ENCODE measurements at places on chromosomes 1 and 21.

- no peak for DNase-seq
These were observed 29.7 kb upstream of the MARK1 start for GRCh38 chr1:220498188-220498587.

DNA sequence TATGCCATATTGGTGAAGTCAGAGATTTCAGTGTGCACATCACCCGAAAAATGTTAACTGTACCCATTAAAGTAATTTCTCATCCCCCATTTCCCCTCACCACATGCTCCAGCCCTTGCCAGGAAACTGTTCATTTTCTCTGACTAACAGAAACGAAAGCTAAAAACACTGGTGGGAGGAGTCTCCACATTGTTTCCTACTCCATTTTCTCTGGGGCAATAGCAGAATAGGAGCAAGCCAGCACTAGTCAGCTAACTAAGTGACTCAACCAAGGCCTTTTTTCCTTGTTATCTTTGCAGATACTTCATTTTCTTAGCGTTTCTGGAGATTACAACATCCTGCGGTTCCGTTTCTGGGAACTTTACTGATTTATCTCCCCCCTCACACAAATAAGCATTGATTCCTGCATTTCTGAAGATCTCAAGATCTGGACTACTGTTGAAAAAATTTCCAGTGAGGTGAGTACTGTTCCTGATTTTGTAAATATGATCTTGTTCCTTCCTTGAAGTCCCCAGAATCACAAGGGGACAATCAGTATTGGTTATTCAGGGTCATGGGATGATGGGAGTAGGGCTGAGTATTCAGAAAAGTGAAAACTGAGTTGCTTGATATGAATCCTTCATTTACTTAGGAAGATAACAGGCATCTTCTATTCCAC, at the start of gene IFI16:
Gene IFI16 (plus strand): TSS at position 204 of the 658 bp plus-strand sequence. CDS start 4,774 bp downstream, outside the sequence.
- no peak for DNase-seq

DNA sequence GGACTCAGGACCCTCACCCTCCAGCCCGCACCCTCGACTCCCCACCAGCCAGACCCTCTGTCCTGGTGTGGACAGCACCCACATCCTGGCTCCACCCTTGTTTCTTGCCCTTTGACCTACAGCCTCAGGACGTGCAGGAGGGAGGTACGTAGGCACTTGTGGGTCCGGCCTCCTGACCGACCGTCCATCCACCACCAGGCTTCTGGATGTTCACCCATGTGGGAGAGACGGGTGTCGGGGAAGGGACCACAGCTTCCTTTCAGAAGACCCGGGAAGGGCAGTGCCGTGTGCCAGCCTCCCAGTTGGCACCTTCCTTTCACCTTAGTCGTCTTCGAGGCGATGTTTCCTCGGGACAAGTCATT, 61.4 kb downstream of the PRKCZ start:
- no peak for DNase-seq

DNA sequence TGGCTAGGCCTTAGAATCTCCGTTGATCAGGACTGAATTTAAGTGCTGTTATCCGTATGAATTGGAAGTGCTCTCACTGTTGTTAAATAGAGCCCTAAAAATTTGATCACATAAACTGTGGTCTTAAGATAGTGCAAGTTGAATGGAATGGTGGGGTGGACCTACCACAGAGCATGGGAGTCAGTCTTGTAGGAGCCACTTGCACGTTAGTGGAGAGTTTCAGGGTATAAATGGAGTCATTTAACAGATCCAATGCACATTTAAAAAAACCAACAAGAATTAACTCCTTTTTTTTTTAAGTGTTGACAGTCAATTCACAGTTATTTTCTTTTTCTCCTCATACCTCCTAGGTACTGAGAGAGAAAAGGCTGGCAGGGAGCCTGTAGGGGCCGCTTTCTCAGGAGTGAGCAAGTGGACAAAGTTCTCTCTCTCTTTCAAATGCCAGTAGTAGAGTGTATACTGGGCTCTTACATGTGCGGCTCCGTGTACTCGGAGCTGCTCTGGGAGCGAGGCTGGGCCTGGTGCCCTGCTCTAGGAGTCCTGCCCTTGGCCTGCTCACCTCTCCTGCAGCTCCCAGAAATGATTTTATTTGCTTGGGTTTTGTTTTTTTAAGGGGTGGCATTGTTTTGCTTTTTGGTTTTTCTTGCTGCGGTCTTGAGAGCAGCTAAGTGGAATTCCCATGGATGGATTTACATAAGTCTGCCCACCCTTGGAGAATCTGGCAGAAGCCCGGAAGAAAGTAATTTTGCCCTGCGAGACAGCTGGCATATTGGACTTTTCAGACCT, 91.3 kb downstream of the ATP5PO start:
- no peak for DNase-seq

DNA sequence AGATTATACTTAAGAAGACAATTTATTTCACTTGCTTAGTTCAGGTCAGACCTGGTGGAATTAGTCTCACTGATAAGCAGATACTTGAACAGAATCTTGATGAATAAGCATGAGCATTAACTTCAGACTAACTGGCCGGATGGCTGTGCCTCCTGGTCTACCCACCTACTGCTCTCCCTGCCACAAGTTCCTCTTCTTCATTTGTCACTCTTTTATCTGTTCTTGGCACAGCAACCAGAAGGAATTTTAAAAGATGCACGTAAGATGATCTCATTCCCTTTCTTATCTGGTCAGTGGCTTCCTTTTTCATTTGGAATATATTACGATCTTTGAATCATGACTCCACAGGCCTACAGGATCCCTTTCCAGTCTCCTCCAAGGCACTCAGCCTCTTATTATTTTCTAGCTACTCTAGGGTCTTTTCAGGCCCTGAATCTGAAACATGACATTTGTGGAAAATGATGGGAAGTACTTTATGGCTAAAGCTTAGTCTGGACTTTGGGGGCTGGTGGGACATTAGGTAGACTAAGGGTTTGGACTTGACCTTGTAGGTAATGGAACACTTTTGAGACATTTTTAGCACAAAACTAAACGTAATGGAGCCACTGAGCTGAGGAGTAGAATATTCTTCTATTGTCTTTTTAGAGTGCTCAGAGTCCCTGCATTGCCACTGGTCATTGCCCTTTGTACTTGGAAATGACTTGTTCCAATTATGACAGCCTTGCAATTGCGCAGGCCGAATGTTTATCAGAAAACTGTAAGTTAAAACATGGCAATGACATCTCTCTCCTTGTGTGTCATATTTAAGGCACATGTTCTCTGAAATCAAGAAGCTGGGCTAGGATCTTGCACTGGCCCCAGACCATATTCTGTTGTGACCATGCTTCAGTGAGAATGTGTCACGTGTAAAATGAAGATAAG, 16.0 kb downstream of the ST6GALNAC3 start:
- no peak for DNase-seq

DNA sequence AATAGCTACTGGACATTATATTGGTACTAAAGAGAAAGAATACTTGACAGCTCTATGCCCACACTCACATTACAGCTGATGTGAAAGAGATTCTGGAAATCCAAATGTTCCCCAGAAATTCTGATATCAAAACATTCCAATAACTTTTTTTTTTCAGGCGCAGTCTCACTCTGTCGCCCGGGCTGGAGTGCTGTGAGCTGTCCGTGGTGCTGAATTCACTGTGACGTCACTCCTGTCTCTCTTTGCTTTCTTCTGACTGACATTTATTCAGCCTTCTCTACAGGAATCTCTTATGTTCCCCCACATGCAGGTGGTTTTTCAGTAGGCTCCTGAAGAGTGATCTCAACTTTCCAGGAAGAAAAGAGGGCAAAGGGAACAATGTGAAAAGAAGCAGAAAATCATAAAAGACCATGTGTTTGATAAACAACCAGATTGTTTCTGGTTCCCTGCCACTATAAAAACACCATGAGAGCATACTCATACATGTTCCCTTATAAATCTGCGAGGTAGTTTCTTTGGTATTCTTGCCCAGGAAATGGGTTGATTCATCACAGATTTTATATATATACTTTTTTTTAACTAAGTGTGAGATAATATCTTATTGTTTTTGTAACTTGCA, 6.2 kb downstream of the S100A7A start:
- no peak for DNase-seq

DNA sequence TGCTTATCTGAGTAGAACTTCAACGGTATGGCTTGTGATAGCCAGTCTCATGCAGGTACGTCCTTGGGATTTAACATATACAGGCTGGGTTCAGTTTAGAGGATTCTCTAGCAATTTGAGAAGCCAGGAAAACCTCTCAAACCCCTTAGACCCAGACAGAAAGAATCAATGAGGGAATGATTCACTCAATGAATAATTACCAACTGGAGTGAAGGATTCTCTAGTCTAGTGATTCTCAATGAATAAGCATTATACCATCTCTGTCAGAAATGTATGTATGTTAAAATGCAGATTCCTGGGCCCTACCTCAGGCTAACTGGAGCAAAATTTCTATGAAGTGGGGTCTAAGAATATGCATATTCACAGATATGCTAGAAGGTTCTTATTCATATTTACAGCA, 54.5 kb upstream of the APP start:
- no peak for DNase-seq

- DNase-seq, result peak; percentile 57
These were observed 37.2 kb downstream of the ETNK2 start for GRCh38 chr1:204114606-204115005.

- DNase-seq, result no peak
These were observed 86.1 kb downstream of the NPHP4 start for GRCh38 chr1:5906116-5906515.

GRCh38 chr1:20223106-20223505, 36.8 kb upstream of the PLA2G2C start:
- DNase-seq, result no peak

GRCh38 chr1:10561497-10561896, 86.7 kb downstream of the PEX14 start:
- no peak for DNase-seq

- no peak for DNase-seq
These were observed 716.2 kb upstream of the ZP4 start for GRCh38 chr1:238606896-238607295.

- no peak for DNase-seq
These were observed 24.8 kb downstream of the ZNHIT6 start for GRCh38 chr1:85683292-85684025.

DNA sequence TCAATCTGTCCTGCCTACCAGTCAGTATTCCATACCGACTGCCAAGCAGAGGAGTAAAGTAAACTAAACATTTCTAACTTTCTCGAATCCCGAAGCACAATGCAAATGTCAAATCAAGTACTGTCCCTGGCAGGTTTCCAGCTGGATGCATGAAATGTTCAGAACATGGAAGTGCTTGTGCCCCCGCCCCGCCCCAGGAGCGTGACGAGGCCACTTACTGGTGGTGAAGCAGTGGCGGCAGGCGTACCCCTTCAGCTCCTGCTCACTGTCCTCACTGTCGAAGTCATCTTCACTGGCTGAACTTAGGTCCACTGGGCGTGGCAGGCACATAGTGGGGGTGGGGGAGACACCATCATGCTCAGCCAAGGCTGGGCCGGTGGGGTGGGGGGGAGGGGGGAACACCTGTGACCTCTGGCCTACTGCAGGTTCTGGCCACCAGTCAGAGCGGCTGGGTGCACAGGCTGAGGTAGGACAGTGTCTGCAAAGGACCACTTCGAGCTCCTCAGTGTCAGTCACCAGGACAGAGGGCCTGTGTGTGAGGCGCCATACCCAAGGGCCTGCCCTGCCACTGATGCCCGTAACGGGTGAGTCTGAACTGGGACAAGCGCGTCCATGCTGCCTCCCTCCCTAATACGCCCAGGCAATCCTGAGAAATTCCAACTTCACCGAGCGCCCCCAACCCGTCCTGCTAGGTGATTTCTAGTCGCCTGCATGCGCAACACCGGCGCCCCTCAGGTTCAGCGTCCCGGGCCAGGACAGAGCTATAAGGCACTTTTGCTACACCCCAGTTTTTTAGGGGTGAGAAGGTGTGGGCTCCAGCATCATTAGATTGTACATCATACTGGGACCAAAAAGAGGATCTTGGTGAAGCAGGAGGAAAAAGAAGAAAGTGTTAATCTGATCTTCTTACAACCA, 46.9 kb downstream of the SLC45A1 start:
- no peak for DNase-seq

DNA sequence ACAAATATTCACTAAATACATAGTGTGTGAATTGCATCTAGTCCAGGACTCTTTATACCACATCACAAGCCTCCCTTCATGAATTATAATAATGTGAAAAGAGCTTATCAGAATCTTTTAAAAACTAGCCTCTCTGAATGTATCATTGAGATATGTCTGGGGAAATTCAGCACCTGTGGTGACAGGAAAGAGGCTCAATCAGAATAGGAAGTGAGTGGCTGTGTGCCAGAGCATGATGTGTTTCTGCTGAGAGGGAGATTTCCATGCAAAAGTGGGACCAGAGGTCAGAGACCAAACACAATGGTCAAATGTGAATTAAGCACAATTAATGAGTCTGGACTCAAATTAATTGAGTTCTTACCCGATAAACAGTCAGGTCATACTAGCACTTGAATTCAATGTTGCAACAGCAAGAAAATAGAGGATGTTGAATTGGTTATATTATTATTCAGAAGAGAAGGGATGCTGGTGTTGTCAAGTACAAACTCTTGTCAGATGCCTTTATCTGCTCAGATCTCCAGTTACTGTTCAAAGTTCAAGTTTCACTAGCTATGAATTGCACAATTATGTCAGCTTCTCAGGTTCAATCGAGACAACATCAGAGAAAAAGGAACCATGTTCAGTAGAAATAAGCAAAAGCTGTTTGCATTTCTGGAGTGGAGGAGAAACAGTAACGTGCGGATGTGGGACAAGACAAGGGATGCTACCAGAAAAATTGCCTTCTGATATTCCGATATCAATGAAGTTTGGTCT, 226.2 kb downstream of the ZNF326 start:
- no peak for DNase-seq

DNA sequence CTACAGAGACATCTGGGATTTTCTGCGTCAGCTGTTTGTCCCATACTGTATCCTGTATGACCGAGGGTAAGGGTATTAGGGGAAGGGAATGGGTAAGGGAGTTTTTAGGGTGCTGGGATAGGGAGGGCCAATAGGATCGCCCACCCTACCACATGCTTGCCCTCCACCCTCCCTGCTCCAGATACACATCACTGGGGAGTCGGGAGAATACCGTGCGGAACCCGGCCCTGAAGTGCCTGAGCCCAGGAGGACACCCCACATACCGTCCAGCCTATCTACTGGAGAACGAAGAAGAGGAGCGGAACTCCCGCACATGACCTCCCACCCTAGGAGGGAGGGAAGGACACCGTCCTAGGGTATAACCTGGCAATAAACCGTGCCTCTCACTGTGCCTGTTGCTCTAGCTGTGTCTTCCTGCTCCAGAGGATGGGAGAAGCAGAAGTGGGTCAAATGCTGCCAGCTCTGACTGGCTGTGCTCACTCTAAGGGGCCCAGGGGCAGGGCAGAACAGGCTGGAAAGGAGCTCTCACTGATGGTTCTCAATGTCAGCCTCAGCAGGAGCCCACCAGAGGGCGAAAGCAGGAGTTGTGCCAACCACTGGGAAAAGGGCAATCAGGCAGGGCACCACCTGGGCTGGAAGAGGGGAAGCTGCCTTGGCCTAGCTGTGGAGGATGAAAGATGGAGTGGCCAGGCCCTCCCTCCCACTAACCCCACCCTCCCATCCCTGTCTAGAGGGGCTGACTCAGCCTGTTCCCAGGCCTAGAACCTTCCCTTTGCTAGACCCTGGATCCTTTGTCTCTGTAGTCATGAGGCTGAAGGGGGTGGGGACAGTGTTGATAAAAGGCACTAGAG, 440 bp upstream of the LENEP start:
- DNase-seq, result peak; percentile 59
